ENCODE measurements at places on chromosomes 6 and 20. TPM values are rescaled to one million over a fixed set of nuclear protein-coding genes. Genes with fewer than 3 reads are reported as not detected.

WFDC10B gene
- not detected for total RNA-seq

SEC63 gene
- total RNA-seq: 111 TPM

TCP11 gene
- not detected for total RNA-seq

GRCh38 chr20:49276961-49277785, 684 bp downstream of the ZNFX1 start:
- no peak for DNase-seq
- H3K27me3 ChIP-seq: no peaks in the 10 kb centered on the region
- H3K4me3 ChIP-seq: peak overlapping the region; percentile 86
- H3K27ac ChIP-seq: peak overlapping the region; percentile 73
- peaks cover 27% of the 10 kb centered on the region for H3K36me3 ChIP-seq
- H3K4me1 ChIP-seq: peaks cover 34% of the 10 kb centered on the region

RIMS4 gene
- not detected for total RNA-seq

All from endothelial cell of umbilical vein (primary cell).